RKO (cell line): ENCODE measurements at places on chromosomes 1 and 21.

DNA sequence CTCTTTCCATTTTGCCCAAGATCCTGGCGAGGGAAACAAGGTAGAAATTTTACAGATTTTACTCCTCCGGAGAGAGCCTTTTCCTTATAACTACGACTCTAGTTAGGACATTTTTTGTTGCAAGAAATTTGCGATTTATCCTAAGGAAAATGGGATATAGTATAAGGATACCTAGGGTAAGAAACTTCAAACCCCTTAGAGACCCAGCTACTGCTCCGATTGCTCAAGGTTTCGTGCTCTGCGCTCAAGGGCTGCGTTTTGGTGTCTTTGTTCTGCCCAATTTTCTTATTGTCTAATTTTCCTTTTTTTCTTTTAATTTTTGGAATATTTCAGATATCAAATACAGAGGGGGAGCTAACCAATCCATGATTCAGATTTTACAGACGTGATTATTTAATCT lies 1.5 kb downstream of the TTC3 start:
- DNase-seq, result no peak

DNA sequence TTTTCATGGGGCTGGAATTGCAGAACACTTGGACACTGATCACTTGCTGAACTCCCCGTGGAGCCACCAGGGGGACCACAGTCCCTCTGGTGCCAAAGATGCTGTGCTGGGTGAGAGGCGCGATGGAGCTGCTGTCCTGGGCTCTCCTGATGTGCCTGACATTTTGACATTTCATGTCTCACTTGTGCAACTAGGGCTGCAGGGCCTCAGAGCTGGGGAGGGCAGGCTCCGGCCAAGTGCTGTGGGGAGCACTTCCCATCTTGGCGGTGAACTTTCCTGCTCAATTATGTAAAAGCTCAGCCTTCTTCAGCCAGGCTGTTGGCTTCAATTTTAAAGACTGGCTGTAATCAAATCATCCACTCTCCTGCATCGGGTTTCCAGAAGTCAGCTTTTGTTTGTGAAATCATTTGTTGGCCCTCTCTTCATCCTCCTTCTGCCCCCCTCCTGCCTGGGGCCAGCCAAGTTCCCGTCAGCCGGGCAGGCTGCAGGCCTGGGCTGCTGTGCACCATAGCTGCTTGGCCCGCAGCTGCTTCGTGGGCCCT lies 36.8 kb downstream of the KCNAB2 start:
- no peak for DNase-seq

DNA sequence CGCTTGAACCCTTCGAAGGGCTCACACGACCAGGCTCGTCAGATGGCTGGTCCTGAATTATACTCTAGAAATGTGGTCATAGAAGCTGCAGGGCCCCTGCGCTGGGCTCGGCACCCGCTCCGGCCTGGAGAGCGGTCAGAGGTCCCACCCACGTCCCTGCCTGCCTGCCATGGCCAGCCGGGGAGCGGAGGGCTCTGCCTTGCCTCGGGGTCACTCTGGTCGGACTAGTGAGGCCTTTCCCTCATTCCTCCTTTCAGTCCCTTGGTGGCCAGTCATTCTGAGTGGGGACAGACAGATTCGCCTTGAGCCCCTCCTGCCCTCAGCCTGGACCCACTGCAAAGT lies 529 bp upstream of the MARCKSL1 start:
- DNase-seq, result no peak

DNA sequence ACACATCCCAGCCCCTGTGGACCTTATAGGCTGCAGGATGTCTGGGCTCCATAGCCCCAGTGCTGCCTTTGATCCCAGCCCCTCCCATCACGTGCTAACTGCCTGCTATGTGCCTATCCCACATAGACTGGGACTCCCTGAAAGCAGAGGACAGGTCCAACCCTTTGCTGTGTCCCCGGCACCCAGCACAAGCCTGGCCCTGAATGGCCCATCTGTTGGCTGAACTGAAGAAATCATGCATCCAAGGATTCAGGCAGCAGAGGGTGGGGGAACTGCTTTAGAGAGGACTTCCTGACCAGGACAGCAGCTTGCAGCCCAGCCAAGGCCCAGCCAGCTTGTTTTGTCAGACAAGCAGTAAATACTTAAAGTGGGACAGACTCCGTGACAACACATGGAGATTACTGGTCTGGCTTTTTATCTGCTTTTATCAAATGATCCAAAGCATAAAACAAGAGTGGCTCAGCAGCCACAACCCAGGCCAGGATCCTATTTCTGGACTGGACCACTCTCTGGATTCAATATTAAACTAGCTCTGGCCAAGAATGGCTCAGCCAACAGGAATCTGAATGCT lies 69.3 kb downstream of the GLIS1 start:
- DNase-seq, result no peak

GRCh38 chr1:72322910-72323309 lies 40.6 kb upstream of the NEGR1 start:
- no peak for DNase-seq

DNA sequence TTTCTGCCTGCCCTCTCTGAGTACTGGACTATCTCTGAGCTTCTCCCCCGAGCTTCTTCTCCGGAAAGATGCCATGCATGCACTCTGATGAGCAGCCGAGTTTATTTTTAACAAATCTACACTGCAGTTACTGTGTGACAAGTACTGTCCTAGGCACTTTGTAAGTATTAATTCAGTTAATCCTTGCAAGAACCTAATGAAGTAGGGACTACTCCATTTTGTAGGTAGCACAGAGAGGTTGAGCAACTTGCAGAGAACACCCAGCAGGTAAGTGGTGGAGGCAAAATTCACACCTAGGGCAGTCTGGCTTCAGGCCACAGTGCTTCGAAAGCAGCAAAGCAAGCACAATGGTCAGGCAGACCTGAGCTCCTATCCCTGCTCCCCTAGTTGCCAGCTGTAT lies 3.8 kb upstream of the TAL1 start:
- DNase-seq, result no peak

GRCh38 chr1:42822800-42823392 lies 5.7 kb upstream of the SVBP start:
- DNase-seq, result no peak

DNA sequence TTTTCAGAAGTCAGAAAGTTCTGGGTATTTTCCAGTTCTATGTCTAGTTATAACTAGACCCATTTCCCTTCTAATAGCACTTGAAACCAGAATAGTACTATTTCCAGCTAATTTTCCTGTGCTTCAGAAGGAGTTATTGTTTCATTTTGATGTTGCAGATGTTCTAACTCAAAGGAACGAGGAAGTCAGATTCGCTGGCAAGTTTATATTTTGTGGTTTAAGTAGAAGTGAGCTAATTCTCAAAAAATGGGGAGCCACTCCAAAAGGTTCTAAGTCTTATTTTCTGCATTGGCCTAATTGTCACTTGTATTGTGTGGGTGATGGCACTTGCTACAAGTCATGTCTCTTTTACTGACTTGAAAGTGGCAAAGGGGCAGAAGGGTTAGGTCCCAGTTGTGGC lies 18.1 kb downstream of the CCDC185 start:
- no peak for DNase-seq

- no peak for DNase-seq
These were observed 33.6 kb upstream of the DISP1 start for GRCh38 chr1:222781251-222781650.

- DNase-seq, result no peak
These were observed 617.5 kb downstream of the PTPRU start for GRCh38 chr1:29853716-29854330.

DNA sequence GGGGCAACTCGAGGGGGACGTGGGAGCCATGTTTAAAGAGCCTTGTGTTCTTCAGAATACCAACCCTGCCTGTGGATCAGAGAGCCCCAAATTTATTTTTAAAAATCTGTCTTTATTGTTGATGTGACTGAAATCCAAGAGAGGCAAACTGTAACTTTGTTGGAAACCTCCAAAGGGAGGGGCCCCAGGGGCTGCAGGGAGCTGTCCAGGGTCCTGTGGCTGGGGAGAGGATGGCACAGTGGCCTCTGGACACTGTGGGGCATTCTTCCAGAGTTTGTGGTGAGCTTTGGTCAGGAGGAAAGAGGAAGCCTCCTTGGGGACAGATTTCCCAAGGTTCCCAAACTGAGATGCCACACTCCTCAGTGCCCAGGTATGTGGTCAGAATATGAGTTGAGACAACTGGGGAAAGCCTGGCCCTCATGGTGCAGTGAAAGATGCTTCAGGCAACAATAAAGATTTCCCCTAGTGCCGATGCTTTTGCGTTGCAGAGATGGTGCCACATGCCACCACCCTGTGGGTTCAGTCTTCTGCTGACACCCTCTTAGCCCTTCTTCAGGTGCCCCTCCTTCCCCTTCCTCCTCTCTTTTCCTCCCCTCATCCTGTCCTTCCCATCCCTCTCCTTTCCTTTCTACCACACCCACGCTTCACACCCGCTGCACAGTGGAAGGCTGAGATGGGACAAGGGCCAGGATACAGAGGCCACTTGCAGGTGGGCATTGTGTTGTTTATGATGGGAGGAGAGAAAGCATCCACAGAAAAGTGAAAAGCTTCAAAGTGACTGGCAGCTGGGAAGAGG lies 122.1 kb downstream of the UCK2 start:
- DNase-seq, result no peak

DNA sequence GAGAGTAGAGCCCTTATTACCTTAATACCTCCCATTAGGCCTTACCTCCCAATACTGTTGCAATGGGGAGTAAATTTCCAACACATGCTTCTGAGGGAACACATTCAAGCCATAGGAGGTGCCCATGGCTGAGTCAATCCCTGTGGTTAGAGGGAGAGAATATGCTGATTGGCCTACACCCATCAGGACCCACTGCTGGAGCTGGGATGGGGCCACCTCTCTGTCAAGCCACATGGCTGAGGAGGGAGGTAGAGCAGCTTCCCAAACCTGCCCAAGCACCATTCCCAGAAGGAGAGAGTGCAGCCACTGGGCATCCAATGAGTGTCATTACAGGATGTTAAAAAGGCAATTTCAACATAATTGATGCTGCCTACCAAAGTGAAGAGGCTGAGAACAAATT lies 228.1 kb downstream of the C1orf94 start:
- no peak for DNase-seq

DNA sequence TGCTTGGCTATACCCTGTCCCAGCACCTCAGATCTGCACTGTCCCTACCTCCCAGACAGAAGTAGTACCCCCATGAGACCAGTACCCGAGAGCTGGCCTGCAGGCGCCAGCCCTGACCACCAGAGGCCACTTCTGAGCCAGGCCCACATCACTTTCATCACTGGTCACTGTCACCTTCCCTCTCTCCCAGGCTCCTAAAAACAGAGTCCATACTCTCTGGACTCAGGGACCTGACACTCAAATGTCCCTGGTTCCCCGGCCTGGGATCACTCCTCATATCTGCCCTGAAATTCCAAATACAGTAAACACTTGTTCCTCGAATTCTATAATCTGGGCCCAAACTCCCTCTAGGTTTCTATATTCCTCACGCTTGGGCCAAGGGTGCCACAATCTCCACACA lies 18.7 kb downstream of the TMEM53 start:
- DNase-seq, result peak; percentile 37

DNA sequence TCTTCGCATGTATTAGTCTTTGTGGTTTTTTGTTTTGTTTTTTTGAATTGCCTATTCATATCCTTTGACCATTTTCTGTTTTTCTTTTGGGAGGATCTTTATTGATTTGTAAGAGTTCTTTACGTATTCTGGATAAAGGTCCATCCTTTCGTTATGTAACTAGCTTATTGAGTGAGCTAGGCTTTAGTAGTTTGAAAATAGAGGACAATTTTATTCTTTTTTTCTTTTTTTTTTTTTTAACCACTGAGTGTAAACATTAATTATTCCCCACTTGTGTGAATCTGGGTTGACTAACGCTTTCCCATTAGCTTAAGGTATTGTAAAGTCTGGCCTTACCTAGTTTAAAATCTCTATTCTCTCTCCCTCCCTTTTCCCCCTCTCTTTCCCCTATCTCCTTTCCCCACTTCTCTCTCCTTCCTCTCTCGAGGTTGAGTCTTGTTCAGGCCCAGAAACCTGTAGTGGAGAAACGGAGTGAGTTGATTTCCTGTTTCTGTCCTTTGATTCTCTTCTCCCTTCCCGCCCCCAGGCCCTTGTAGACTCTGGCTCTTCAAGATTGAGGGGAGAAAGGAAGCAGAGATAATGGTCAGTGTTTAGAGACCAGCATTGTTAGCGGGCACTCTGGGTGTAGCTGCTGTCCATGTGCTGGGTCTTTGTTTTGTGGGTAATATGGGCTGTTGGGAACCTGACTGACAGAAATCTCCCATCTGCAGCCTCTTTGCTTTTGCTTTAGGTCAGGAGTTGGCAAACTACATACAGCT lies 1.5 kb downstream of the MORC3 start:
- DNase-seq, result peak; percentile 52

GRCh38 chr1:200896531-200897196 lies 2.0 kb downstream of the INAVA start:
- DNase-seq, result no peak

- peak; percentile 55 for DNase-seq
These were observed 13.0 kb upstream of the SLC6A9 start for GRCh38 chr1:44044071-44044801.

- DNase-seq, result no peak
These were observed 195.4 kb upstream of the C1orf174 start for GRCh38 chr1:4095433-4095971.

DNA sequence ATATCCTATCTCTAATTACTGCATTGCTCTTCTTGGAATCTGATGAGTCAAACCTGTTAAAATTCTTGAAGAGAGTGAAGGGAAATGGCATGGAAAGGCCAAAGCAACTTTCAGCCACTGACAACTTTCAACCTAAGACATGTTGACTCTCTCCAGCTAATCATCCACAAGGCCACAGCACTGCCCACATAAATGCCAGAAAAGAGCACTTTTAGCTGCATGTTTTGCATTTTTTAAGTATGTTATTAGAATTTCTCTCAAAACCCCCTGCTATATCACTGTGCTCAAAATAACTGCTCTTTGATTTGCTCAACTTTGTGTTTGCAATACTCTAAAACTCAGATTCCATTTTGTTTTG lies 352.5 kb downstream of the ADGRL2 start:
- DNase-seq, result no peak

DNA sequence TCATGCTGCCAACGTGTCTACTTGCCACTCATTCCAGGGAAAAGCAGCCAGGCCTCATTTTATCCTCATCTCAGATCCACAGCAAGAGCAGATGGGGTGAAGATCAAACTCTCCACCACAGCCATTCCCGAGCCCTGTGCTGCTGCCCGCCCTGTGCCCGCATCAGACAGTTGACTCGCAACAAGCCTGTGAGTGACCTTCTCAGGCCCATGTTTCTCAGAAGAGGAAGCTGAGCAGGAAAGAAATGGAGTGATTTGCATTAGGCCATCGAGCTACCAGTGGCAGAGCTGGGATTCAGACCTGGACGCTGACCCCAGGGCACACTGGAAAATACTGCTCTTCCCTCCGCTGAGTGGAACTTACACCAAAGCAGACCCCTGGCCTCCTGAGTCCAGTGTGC lies 1.2 kb downstream of the CNR2 start:
- no peak for DNase-seq

- DNase-seq, result no peak
These were observed 613.5 kb downstream of the MATN1 start for GRCh38 chr1:30109853-30110252.

DNA sequence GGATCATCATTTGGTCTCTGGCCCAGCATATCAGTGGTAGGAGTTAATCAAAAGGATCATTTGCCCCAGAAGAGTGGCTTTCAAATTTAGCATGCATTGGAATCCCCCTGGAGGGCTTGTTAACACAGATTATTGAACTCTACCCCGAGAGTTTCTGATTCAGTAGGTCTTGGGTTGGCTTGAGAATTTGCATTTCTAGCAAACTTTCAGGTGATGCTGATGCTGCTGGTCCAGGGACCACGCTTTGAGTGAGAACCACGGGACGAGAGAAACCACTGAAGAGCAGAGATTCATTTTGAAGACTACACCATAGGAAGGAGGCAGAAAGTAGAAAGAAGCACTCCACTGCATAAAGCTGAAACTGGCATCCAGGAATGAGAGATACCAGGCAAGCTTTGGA lies 81.3 kb upstream of the DUSP10 start:
- DNase-seq, result no peak
